ENCODE measurements at places on chromosomes 6 and 20. TPM values are rescaled to one million over a fixed set of nuclear protein-coding genes. Genes with fewer than 3 reads are reported as not detected.
A peak's percentile ranks its signal among the peaks of the same experiment; 100 is the strongest.

GRCh38 chr20:63814891-63815614 lies 16.0 kb downstream of the ZBTB46 start:
- no peak for DNase-seq

GRCh38 chr20:13936781-13937576 lies 53.4 kb downstream of the SEL1L2 start:
- no peak for DNase-seq

- DNase-seq: no peak
Measured at GRCh38 chr6:95243053-95243452, 334.3 kb upstream of the MANEA start.

DNA sequence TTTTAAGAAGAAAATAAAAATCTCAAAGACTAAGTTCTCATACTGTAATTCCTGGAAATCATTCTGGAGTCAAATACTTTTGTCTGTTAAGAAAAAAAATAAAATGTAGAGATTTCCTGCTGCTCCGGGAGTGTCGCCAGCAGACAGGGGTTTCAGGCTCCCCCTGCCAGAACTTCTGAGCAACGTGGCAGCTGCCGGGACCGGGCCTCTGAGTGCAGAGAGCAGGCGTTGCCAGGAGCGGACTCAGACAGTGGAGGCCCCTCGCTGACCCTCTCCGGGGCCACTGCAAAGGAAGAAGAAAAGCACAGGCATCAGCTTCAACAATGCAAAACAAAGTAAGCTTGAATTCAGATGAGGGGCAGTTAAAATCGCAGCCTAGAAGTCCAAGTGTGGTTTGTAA lies 95.5 kb downstream of the THBS2 start:
- peak; percentile 46 for DNase-seq

The MYL9 gene
- total RNA-seq: 274 TPM
